ENCODE measurements at places on chromosomes 6 and 20.
A peak's percentile ranks its signal among the peaks of the same experiment; 100 is the strongest.

GRCh38 chr20:32495217-32495565 is 89.9 kb downstream of the NOL4L start:
- no peak for DNase-seq

GRCh38 chr6:113291751-113292445 is 565.2 kb upstream of the MARCKS start:
- no peak for DNase-seq

DNA sequence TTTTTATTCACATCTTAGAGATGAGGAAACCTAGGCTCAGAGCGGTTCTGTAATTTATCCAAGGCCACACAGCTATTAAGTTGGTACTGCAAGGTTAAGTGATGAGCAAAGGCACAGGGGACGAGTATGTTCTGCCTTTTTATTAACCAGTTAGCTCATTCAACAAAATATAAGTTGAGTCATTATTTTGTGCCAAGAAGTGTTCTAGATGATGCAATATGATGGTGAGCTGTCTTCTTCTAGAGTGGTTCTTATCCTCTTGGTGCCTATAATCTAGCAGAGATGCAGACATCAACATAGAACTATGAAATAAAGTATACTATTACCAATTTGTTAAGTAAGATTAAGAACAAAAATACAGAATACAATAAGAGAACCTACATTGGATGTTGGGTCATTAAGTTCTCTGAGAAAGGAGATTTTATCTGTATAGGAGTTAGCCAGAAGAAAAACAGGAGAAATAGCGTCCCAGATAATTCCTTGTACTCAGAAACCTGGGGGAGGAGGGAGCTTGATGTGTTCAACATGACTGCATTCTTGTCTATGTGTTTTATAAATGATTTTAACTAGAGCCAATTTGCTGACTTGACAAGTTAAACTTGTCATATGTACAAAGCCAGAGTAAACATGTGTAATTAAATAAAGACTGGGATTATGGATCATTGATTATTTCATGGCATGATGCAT is 122.3 kb downstream of the TBXT start:
- DNase-seq: no peak

GRCh38 chr20:17504066-17504897 is 26.9 kb downstream of the BFSP1 start:
- DNase-seq: peak; percentile 6

- no peak for DNase-seq
Observed at GRCh38 chr6:138896104-138896756, 91.8 kb downstream of the REPS1 start.

- no peak for DNase-seq
Observed at GRCh38 chr20:36479938-36480337, 61.4 kb upstream of the MYL9 start.

DNA sequence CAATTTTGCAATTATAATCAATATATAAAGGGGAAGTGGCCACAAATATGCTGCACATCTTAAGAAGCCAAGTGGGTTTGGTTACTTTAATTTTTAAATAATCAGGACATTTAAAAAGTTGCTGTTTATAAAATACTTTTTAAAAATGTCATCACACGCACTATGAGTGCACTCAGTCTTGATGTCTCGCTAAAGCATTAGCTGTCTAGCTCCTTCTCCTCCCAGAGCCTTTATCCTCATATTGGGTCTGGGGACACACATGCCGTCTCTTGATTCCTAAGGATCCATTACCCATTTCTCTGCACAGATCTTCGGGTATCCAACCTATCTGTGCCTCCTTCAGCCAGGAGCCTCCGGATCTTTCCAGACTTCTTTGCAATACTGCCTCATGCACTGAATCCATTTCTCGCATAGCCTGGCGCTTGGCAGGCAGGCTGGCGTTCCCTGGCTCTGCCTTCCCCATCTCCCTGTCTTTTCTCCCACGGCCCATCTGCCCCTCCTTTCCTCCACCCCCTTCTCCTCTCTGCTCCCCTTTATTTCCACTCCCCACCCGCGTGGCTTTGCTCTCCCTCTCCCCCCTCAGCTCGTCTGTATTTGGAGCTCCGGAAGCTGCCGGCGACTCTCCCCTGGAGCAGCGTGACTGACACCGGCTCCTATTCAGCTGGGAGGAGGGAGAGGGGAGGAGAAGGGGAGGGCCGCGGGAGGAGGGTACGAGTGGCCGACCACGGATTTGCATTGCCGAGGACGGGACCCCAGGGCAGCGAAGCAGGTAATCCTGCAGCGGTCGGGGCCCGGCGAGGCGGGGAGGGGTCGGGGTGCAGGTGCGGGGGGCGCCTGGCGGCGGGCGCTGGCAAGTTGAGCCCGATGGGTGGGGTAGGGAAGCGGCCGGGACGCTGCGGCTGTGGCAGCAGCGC is at the start of gene CAP2:
TSS of gene CAP2 (plus strand) at position 618 of the 914 bp plus-strand sequence. CDS start 27,961 bp downstream, outside the sequence.
- peak; percentile 5 for DNase-seq

GRCh38 chr6:117559299-117559698 is 43.0 kb downstream of the GOPC start:
- no peak for DNase-seq

GRCh38 chr20:1993986-1994385 is at the start of gene PDYN:
Gene PDYN, minus strand, starts transcription at chr20:1994058. Its CDS starts 10,974 bp downstream, at chr20:1983084.
- DNase-seq: no peak

DNA sequence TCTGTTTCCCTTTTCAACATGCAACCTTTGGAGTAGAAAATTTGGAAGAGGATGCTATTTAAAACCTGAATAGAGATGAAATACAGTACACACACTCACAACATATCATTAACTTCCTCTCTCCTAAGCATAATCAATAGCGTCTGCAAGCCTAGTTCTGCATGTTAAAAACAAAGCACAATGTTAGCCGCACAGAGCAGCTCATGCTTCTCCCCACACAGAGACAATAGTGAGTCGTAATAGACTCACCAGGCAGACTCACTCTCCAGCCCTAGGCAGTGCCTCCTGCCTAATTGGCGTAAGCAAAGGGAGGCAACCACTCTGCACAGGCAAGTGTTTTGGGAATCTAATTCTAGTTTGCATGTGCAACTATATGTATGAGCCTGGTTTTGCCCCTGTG is 45.8 kb upstream of the ARID1B start:
- no peak for DNase-seq

DNA sequence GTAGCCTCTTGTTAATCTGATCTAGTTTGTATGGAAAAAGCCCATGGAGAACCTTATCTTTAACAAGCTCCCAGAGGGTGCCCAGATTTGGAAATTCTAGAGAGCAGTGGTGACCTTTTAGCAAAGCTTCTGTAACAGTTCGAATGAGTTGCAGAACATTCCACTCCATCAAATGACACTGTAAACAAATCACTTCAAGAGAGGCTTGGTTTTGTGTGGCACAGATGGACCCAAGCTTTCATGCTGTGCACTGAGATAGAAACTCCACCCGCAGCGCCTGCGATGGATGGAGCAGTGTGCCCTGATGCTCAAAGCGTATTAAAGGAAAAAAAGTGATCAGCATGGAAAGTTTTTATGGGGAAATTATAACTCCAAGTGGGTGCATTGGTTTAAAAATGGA is 55.1 kb upstream of the ISM1 start:
- DNase-seq: no peak

Data from thymus (tissue), 14 donors.